ENCODE measurements at places on chromosomes 16 and 17.

DNA sequence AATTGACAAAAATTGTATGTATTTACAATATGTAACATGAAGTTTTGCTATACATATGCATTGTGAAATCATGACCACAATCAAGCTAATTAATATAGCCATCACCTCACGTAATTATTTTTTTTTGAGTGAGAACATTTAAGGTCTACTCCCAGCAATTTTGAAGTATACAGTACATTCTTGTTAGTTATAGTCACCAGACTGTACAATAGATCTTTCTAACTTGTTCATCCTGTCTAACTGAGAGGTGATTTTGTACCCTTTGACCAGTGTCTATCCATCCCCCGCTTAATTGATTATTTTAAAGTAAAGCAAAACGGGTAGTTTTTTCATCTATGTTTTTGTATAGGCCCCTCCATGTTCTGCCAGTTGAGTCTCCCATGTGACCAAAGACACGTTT lies 30.3 kb downstream of the NTN1 start:
- DNase-seq: no peak

DNA sequence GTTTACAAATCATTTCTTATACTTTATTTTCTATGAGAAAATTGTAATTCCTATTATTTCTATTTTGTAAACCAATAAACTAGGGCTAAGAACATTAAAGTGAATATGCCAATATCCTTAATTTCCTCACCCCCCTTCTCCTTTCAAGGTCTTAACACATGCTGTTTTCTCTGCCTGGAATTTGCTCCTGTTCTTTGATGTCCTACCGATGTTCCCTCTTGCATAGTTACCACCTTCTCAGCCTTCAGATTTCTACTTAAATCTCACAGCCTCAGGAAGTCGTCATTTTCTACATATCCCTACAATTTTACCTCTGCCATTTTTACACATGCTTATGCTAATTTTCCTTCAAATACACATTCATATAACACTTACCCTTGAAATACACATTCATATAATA lies 890.9 kb upstream of the CDH8 start:
- DNase-seq: no peak

- DNase-seq: no peak
Observed at GRCh38 chr17:73901249-73901648, 257.0 kb upstream of the SDK2 start.

DNA sequence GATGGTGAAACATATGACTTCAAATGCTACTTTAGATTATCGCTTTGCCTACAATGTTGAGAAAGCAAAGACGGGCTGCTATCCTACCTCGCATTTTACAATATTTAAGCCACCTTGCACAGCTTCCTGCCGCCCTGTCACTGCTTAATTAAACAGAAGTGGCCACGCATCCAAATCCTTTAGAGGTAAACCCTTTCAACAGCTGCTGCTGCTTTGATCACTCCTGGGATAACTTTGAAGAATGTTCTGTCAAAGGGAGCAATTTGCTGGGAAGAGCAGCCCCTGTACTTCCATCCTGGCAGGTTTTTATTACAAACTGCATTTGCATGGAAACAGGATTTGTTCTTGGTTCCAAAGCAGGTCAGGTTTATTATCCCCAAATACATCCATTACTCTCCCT lies 24.2 kb upstream of the SSTR2 start:
- no peak for DNase-seq

DNA sequence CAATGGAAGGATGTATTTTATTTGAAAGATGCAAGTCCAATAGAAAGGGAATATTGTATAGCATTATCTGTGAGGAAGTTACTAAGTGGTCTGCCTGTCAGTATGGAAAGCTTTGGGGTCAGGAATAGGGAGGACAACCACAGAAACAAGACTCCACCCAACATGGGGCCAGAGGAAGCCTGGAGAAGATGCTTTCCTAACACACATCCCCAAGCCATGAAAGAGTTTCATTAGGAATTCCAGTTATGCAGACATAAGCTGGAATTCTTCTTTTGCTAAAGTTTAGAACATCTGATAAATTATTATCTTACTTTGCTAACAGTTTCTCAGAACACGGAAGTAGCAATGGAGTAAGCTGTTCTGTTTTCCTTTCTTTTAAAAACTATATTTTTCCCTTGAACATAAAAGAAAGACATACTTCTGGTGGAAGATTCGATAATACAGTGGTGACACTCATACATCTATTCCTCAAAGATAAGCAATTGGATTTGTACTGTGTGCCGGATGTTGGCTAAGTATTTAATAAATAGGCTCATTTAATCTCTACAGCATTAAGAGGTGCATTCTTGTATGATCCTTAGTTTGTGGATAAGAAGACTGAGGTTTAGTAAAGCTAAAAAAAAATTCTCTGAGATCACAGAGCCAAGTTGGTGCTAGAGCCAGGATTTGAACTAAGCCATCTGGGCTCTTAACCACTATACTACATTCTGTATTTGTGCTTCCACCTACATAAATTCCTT lies 51.0 kb upstream of the GAS7 start:
- no peak for DNase-seq

DNA sequence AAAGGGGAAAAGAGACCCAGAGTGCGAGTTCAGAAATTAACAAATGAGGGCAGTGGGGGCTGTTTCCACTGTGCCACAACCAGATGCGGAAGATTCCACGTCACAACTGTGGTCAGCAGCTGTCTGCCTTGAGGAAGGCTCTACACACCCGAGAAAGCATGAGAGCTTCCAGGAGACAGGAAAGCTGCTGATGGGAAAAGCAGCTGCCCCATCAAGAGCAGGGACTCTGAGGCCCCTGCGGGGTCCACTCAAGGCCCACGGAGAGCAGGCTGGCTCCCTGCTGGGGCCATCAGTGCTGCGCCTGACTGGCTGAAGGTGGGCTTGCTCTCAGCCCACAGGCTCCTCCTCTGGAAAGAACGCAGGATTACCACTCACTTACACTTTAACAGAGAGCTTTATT lies 14.8 kb upstream of the TRAP1 start:
- DNase-seq: no peak

GRCh38 chr17:2949469-2950044 lies 113.8 kb downstream of the OR1D5 start:
- DNase-seq: no peak

DNA sequence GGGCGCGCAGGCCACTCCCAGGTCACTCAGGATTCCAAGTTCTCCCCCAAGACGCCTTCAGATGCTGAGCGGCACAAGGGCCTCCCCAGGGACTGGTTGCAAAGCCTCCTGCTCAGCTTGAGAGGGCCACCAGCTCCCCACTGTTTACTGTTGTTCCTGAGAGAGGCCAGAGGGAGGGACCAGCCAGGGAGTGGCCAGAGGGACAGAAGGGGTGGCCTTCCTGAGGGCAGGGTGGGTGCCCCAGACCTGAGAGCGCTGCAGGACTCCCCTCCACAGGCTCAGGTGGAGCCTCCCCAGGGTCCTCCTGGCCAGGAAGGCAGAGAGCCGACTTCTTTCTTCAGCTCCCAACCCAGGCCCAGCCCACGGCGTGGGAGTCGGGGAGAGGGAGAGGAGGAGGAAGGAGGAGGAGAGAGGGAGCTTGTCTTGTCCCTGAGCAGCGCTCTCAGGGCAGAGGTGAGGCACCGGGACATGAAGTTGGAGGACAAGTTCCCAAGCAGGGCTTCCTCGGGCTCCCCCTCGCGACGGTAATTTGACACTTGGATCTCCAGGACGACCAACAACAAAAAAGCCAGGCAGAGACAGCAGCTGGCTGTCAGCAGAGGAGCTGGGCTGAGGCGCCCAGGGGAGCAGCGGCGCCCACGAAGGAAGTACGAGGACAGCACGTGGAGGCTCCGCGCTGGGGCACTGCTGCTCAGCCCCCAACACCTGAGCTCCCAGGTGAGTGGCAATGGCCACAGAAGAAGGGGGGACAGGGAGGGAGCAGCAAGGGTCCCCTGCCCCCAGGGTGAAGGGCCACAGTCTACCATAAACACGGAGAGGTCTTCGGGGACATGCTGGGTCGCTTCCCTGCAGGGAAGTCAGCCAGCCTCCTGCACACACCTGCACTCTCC lies 497 bp downstream of the SMIM5 start:
- DNase-seq: peak; percentile 23

- DNase-seq: no peak
Observed at GRCh38 chr17:28818819-28819221, 23.8 kb downstream of the FAM222B start.

DNA sequence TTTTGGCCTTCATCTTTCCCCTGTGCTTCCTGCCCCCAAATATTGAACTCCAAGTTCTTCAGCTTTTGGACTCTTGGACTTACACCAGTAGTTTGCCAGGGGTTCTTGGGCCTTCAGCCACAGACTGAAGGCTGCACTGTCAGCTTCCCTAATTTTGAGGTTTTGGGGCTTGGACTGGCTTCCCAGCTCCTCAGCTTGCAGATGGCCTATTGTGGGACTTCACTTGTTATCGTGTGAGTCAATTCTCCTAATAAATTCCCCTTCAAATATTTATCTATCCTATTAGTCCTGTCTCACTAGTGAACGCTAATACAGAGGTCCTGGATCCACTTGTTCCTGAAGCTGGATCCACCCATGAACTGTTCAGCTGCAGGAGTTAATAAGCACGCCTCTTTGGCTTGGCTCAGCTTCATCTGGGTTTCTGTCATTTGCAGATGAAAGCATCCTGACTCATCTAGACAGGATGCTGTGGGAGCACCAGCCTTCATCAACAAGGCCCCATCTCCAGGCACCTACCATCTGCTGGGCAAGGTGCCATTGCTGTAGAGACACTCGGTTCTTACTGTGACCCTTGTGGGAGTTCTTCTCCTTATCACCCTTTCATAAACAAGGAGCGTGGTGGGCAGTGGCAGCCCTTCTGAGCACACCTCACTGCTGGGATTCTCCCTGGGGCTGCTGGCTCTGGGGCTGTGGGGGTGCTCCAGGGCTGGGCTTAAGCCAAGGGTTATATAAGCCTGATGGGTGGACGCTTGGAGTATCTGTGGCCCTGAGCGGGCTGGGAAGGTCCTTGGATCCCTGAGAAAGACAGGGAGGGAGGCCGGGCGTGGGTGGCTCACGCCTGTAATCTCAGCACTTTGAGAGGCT lies 23.1 kb downstream of the LAT start:
- peak; percentile 66 for DNase-seq

DNA sequence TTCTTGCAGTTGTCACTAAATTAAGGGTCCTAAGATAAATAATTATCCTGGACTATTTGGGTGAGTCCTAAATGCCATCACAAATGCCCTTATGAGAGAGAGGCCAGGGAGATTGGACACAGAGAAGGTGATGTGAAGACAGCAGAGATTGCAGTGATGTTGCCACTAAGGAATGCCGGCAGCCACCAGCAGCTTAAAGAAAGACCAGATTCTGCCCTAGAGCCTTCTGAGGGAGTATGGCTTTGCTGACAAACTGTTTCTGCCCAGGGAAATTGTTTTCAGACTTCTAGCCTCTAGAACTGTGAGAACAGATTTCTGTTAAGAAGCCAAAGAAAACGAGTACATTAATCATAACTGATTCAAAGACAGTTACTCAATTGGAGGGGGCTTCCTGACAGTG lies 10.0 kb upstream of the ZNF23 start:
- DNase-seq: no peak

GRCh38 chr16:22694887-22695382 lies 119.0 kb upstream of the HS3ST2 start:
- no peak for DNase-seq

DNA sequence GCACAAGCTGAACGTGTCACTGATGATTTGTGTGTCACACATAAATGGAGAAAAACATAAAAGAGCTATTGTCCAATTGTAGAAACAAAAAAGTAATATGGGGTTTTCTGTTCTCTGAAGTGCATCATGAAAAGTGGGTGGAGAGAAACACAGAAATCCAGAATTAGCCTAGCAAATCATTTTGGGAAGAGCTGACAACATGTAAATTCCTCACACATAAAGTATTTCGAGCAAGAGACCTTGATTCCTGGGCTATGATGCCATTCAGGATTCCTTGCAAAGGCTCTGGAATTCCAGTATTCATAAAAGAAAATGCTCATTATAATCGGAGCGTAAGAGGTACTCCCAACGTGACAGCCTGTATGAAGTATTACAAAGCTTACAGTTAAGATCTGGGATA lies 1.1 kb downstream of the DCUN1D3 start:
- no peak for DNase-seq

GRCh38 chr16:2333231-2333630 lies 7.3 kb downstream of the ABCA3 start:
- no peak for DNase-seq

- DNase-seq: no peak
Observed at GRCh38 chr17:16371742-16372141, 9.1 kb upstream of the UBB start.

DNA sequence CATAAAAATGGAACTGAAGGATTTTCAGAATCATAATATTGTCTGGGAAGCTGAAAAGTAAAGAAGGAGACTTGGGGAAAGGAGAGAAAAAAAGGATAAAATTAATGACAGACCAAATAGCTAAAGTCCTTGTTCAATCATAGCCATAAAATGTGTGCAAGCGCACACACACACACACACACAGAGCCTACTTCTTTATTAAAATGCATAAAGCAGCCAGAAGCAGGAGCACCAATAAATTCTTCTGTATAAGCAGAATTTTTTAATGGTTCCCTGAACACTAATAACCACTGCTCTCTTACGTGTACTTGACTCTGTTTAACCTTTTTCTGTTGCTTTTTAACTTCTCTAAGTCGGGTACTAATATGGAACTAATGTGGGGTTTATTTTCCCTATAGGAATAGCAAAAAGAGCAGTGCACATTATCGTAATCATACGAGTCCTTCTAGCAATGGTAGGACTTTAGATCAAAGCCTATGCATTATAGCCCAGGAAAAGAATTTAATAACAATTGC lies 131.0 kb upstream of the PSMD7 start:
- DNase-seq: no peak
